ENCODE measurements at places on chromosomes 1 and 21.

DNA sequence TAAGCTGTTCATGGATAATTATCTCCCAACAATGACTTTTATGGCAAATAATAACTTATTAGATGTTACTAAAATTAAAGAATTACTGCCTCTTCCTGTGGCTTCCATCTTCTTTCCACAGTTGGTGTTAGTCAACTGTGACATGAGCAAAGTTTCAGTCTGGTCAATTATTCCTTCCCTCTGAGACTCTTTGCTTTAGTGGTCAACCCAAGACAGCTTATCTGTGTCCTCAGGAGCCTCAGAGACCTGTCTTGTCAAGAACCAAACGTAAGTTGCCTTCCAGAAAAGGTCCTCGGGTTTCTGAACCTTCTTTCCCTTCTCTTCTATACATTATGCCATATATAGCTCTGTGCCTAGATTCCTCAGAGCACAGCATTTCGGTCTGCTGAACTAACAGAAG, 263.2 kb upstream of the ZP4 start:
- DNase-seq, result no peak

- no peak for DNase-seq
Observed at GRCh38 chr1:201016211-201016651, 7.3 kb downstream of the KIF21B start.

DNA sequence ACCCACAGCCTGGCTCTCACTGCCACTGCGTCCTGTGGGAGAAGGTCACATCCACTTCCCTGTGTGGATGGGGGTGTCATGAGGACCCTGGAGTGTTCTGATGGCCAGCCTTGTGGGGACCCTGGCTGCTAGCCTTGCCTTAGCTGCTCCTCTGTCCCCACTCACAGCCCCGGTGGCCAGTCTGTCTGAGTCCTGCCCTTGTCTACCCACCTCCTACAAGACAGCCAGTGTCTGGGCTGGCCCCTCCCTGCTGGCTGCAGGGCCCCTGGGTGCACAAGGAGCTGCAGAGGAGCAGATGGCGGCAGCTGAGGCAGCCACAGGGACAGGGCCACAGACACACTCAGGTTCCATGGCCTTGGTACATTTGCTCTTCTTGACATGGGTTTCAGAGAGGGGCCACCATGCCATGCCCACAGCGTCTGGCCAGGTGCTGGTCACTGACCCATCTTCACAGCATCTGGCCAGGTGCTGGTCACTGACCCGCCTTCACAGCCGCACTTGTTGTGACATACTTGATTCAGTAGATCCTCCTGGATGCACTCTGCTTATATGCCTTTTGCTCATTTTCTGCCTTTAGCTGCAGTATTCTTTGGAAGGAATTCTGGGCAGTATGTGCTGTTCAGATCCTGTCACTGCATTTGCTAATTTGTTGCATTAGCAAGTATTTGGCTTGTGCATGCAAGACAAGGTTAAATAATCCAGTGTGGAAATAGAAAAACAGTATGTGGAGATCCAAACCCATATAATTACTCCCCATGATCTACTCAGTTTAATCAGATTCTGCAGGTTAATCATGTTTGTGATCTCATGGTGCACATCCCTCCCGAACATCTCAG, 157.8 kb downstream of the PCBP3 start:
- no peak for DNase-seq

DNA sequence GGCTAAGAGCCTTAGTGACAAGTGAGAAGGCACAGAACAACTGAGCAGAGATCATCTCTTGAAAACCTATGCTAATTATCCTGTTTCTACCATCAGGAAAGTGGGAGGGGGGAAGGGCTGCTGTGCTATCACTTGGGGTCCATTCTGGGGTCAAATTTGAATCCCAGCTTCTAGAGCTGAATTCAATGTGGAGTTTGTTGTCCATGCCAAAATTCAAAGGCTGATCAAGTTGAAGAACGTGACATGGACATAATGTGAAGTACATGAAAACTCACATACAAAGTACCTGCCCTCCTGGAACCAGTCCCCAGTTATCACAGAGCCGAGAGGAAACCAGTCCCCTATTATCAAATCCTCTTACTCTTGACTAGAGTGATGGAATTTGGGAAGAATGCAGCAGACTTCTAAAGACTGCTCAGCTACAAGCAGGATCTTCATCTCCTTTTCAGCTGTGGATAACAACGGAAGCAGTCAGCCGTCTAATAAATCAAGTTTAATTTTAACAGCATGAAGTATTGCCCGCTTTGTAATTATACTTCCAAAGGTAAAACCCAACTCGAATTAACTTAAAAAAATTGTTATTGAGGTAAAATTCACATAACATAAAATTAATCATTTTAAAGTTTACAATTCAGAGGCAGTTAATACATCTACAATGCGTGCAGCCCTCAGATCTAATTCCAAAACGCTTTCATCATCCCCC, 78.3 kb downstream of the SLC45A1 start:
- DNase-seq, result no peak

DNA sequence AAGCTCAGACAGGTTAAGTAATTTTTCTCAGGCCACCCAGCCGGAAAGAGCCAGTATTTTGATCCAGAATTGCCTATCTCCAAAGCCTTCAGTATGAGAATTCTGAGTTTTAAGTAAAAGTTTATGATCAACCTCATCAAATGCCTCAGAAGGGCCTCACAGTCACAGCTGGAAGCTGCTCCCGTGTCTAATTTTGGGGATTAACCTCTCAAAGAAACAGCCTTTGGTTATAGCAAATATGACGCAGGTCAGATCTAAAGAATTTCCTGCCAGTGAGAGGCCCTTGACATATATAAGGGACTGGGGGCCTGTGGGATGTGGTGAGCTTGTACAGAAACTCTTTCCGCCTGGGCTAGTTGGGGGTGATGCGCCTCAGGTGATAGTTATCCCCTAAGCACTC, 2.3 kb downstream of the EXTL1 start:
- DNase-seq, result no peak

All from NCI-H1930 (cell line).